ENCODE measurements at places on chromosomes 3 and 15. TPM values are rescaled to one million over a fixed set of nuclear protein-coding genes. Genes with fewer than 3 reads are reported as not detected.

CNTN4 gene
- total RNA-seq: not detected

GRCh38 chr3:41026394-41027177, 172.7 kb upstream of the CTNNB1 start:
- DNase-seq: no peak

CCNL1 gene
- total RNA-seq: 1,220 TPM

TRPM7 gene
- total RNA-seq: 54.4 TPM

GPR171 gene
- total RNA-seq: 3.4 TPM

ASB14 gene
- total RNA-seq: not detected
